Spleen (tissue), 13 donors: ENCODE measurements at places on chromosomes 5 and 9. TPM values are rescaled to one million over a fixed set of nuclear protein-coding genes. Genes with fewer than 3 reads are reported as not detected.

SLC23A1 gene
- polyA plus RNA-seq, result 0.89 TPM

GRCh38 chr9:111158363-111158762 lies 120.1 kb upstream of the LPAR1 start:
- H3K27me3 ChIP-seq, result no peaks in the 10 kb centered on the region
- no peak overlapping the region for H3K4me3 ChIP-seq
- H3K36me3 ChIP-seq, result no peaks in the 10 kb centered on the region
- DNase-seq, result no peak

- H3K36me3 ChIP-seq, result no peaks in the 10 kb centered on the region
- no peaks in the 10 kb centered on the region for H3K27me3 ChIP-seq
- H3K27ac ChIP-seq, result no peak overlapping the region
These were observed 22.8 kb downstream of the C9orf57 start for GRCh38 chr9:72037571-72037970.

DNA sequence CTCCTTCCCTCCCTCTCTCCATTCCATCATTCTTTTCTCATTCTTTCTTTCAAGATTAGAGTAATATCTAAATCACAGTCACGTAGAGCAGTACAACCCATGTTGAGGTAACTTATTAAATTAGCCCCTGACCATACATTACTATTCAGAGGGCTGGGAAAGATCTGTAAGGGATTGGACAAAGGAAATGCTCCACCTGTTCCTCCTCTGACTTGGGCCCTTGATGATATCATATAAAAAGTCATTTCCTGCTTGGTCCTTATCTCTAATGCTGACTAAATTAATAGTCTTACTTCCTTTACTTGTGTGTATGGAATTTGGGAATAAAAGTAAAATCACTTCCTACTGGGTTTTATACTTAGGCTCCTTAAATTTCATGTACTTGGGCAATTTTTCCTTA lies 40.8 kb downstream of the SNX18 start:
- no peak overlapping the region for H3K4me3 ChIP-seq
- H3K27ac ChIP-seq, result no peak overlapping the region
- H3K27me3 ChIP-seq, result no peaks in the 10 kb centered on the region
- DNase-seq, result no peak

DNA sequence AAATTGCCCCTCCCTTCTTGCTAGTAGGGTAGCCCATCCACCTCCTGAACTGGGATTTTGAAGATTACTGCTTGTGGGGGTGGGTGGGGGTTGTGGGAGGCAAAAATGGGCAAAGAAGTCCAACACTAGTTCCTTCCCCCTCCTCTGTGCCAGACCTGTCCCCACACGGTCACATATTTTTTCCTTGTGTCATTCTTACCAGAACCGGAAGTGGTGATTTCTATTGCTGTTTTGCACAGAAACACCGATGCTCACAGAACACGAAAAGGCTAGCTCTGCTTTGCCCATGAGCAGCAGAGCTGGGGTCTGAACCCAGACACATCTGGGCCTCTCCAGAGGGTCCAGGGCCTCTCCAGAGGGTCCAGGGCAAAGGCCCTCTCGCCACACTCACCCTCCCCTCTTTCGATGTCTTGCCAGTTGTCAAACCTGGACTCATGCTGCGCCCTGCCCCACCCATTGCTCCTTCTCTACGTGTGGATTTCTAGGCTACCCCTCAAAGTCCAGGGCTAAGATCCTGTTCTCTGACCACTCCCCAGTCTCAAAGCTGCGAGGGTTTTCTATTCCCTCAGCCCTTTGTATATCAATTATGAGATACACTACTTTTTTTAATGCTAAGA lies 264.4 kb upstream of the MSX2 start:
- no peaks in the 10 kb centered on the region for H3K4me1 ChIP-seq
- no peak for DNase-seq
- H3K36me3 ChIP-seq, result no peaks in the 10 kb centered on the region
- H3K27ac ChIP-seq, result no peak overlapping the region
- no peaks in the 10 kb centered on the region for H3K27me3 ChIP-seq

DNA sequence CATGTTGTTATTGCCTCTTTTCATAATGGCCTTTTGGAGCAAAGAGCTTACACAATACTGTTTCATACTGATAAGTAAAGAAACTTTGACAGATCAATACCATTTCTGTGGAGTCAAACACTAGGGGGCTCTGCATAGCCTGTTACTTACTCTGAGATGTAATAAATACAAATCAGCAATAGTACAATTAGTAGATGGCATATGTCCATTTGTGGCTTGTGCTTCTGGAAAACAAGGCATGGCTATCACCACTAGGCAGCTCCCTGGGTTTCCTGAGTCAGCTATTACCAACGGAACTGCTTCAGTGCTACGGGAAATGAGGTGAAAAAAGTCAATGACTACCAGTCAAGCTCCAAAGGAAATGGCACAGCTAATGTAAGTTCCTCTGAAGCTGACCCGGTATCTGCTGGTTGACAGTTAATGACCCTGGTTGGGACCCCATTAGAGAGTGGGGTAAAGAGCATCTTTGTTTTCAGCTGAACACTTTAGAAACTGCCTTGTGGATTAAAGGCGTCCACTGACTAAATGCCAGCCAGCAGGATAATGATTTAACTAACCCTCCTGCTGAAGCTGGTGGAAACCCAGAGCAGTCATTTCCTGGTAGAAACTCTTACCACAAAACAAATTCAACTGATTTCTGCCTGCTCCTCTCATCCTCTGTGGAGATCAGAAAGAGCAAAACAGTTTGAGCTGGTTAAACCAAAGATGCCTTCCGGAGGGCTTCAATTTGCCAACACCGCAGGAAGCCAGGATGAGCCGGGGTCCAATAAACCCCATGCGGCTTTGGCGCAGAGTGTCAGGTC lies 69.0 kb upstream of the FAM169A start:
- H3K4me3 ChIP-seq, result no peak overlapping the region
- peak overlapping the region; percentile 51 for H3K27ac ChIP-seq
- no peak for DNase-seq
- no peaks in the 10 kb centered on the region for H3K27me3 ChIP-seq
- H3K36me3 ChIP-seq, result no peaks in the 10 kb centered on the region
- peaks cover 18% of the 10 kb centered on the region for H3K4me1 ChIP-seq

- DNase-seq, result no peak
- H3K4me1 ChIP-seq, result peaks cover 20% of the 10 kb centered on the region
- H3K27me3 ChIP-seq, result no peaks in the 10 kb centered on the region
- H3K27ac ChIP-seq, result peak overlapping the region; percentile 73
These were observed 75.1 kb upstream of the ATG10 start for GRCh38 chr5:81896764-81897163.

DNA sequence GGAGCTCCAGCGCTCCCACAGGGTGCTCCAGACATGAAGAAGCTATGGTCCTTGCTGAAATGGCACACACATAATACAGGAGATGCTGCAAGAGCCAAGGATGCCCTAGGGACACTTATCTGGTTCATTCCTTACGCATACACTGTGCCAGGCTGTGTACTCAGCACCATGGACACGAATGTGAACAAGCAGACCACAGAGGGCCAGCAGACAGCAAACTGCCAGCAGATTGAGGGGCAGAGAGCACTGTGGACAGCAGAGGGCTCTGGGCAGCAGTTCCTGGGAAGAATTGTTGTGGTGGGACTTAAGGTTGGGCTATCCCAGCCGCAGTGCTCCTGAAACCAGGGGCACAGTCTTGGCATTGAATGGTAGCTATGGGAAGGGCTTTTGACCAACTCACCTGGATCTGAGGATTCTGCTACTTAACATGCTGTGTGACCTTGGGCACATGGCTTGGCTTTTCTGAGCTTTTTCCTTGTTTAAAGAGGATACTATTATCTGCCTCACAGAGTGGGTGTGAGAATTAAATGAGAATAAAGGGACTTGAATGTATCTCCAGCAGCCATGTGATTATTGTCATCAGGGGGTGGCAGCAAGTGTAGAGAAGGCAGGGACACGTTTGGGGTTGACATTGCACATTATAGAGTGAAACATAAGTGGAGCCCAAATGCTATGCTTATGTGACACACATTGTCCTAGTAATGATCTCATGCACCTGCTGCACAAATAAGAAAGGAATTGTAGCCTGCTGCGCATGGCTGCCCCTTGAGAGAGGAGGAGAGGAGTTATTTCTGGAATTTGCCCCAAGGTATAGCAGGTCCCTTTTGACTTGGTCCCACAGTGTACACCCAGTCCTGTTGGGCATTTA lies 30.1 kb downstream of the PPARGC1B start:
- no peaks in the 10 kb centered on the region for H3K4me1 ChIP-seq
- H3K27ac ChIP-seq, result no peak overlapping the region
- H3K4me3 ChIP-seq, result no peak overlapping the region
- no peaks in the 10 kb centered on the region for H3K27me3 ChIP-seq

- H3K27ac ChIP-seq, result no peak overlapping the region
- H3K27me3 ChIP-seq, result no peaks in the 10 kb centered on the region
- no peak overlapping the region for H3K4me3 ChIP-seq
- no peak for DNase-seq
- H3K36me3 ChIP-seq, result no peaks in the 10 kb centered on the region
These were observed 376.8 kb downstream of the IRX2 start for GRCh38 chr5:2374703-2375102.
